Hippocampal formation (tissue), 2 donors: ENCODE measurements at places on chromosomes 1 and 21.

DNA sequence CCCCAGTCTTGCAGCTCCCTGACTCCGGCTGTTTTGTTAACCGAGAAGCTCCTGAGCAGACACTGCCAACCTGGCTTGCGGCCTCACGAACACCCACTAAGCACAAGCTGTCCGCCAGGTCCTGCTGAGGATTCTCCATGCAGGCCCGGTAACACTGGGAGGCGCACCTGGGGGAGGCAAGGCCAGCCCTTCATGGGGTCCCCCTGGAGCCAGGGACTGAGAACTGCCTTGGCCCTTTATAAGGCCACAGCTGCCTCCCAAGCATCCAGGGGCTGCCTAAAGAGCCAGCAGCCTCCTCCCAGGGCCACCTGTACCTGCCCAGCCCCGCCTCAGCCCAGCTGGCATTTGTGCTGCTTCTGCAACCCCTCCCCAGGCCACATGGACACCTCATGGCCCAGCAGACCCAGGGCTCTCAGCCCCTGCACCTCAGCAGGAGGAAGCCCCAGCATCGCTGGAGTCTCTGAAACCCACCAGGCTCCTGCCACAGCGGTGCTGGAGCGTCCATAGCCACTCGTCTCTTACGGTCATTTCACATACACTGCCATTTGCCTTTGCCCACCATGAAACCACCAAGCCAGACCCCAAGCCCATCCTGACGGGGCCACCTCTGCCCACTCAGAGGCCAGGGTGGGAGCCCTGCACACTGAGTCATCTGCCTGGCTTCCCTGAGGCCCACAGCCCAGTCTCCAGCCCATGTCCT, 82.5 kb downstream of the NPHP4 start:
- no peak for DNase-seq

DNA sequence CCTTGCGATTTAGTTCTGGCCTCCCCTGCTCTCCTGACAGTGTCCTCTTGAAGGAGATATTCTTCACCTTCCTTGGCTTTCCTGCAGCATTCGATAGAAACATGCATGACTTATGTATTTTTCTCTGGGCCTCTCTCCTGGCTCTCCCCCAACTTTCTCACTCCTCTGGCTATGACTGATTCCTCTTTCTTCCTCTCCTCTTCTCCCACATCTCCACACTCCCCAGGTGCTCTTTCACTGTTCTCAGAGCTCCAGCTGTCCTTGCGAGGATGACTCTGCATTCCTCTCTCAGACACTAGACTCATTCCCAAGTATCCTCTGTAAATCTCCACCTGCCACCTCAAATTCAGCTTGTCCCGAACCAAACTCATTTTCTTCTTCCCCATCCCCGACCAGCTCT, 18.0 kb downstream of the LRRC42 start:
- DNase-seq: no peak

DNA sequence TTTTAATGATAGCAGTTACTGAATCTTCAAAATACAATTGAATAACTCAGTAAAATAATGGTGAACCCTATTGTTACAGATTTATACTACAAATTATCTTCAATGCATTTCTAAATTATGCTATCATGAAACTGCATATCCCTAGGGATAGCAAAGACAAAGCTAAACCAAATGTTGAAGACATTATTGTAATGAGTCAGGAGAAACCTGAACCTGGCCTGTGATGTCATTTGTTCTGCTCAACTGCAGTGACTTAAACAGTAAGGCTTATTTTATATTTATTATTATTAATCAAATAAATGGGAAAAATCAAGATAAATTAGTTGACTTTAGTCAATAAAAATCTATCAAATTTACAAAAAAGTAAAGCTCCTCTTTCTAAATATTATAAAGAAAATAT, 100.3 kb downstream of the UCHL5 start:
- no peak for DNase-seq

DNA sequence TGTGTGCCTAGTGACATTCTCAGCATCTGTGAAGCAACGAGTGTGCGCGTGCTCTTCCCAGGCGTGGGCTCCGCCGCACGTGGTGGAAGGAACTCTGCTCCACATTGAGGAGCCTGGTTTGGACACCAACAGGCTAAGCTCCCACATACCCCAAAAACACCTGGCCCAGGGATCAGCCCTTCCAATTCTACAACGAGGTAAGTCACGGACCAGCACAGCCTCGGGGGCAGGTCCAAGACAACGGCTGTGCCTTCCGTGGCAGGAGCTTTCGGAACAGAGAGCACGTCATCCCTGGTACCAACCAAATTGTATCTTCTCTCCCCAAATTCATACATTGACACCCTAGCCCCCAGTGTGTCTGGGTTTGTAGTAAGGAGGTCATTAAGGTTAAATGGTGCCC, 27.2 kb upstream of the PDE9A start:
- DNase-seq: no peak

DNA sequence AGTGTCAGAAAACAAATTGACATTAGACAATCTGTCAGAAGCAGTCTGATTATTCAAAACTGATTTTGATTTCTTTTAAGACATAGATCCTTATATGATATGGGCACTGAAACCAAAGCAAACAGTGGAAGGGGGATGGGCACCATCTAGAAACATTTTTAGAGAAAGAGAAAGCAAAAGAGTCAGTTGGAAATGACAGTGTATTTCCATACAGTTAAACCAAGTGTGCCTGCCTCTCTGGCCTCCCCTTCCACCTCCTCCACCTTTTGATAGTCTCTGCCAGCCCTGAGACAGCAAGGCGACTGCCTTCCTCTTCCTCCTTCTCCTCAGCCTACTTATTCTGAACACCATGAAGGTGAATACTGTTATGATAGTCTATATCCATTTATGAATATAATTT, 949.7 kb downstream of the AMY1C start:
- DNase-seq: no peak

- DNase-seq: no peak
Observed at GRCh38 chr21:15669247-15669646, 60.5 kb upstream of the USP25 start.

- no peak for DNase-seq
Observed at GRCh38 chr1:166297993-166298392, 131.2 kb upstream of the FAM78B start.

- DNase-seq: no peak
Observed at GRCh38 chr21:34688145-34688544, 19.4 kb downstream of the CLIC6 start.
